ENCODE measurements at places on chromosomes 6 and 20. TPM values are rescaled to one million over a fixed set of nuclear protein-coding genes. Genes with fewer than 3 reads are reported as not detected.

Gene ISM1
- total RNA-seq = 1.7 TPM

Gene PARD6B
- total RNA-seq = 6.5 TPM

Gene USP49
- 1.5 TPM for total RNA-seq

Gene PNRC1
- total RNA-seq = 66.7 TPM

Gene BTN3A1
- 6.2 TPM for total RNA-seq

Gene LCA5
- 0.80 TPM for total RNA-seq

Gene HLA-E
- 190 TPM for total RNA-seq

Gene CST5
- not detected for total RNA-seq

Gene KCNK5
- 5.1 TPM for total RNA-seq

Gene MRPL18
- total RNA-seq = 53.9 TPM

Gene HMGCLL1
- not detected for total RNA-seq

Gene SNHG17
- total RNA-seq = 32.2 TPM

DNA sequence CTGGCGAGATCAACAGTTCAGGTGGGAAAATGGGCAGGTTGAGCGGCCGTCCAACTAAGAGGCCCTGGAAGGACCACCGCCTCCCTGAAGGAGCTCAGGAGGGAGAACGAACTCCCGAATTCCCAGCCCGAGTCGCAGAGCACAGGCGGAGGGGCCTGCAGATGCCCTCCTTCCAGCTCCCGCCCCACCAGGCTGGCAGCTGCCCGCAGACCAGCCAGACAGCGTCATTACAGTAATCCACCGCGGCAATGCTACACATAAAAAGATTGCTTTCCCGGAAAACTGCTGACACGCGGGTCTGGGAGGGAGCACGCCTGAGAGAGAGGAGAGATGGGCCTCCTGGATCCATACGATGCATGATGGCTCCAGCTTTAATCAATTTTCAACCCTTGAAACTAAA lies 30.5 kb upstream of the SLCO4A1 start:
- ATAC-seq = no peak

GRCh38 chr6:118611334-118611733 lies 40.1 kb downstream of the CEP85L start:
- ATAC-seq = no peak

DNA sequence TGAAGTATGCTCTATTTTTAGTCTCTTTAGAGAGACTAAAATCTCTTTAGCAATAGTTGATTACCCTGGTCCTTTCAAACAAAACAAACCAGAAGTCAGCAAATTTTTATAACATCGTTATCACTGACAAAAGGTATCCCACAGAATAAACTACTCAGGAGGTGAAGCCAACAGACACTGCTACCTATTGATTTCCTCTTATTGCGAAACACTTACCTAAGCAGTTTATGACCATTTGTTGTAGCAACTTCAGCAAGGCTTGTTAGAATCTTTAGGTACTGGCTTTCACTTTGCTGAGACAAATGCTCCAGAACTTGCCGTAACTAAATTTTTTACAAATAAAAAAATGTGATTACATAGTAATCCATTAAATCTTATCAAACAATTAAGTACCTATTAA lies 64.4 kb downstream of the HACE1 start:
- no peak for ATAC-seq

DNA sequence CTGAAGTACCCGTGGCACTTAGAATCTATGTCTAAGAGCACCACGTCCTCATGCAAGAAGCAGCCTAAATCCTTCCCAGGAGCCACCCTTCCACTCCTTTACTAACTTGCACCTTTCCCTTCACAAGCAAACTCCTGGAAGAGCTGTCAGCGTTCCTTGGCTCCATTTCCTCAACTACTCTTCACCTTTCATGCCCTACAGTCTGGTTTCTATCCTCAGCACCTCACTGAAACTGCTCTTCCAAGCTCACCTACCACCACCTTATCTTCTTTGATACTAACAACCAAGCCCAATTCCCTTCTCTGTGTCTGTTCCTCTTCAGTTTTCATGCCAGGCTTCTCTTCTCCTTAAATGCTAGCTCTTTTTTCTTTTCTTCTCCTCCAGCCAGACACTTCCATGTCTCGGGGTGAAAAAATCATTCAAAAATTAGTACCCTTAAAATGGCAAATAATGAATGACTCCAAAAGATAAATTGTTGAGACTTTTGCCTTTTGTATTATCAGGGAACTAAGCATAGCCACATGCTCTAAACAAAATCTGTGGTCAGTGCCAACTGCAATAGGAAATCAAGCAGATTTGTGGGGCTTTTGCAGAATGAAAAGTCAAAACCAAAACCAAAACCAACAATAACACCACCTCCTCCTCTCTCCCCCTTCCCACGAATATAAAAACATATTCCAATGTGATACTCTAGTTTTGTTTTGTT lies 149.6 kb upstream of the KCNK16 start:
- ATAC-seq = no peak

GRCh38 chr6:88913471-88913870 lies 49.9 kb downstream of the RNGTT start:
- ATAC-seq = no peak

DNA sequence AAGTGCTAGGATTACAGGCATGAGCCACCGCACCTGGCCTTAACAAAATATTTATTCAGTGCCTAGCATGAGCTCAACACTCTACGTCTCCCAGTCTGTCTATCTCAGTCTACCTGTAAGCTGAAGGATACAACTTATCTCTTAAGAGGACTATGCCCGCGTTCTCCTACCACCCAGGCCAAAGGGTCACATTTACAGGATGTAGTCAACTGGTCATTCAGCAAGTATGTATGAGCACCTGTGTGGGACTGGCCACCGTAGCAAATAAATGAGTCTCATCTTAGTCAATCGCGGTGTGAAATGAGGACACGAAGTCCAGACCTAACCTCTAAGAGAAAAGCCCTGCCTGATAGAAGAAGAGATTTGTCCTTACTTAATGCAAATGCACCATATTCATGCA lies 49.9 kb downstream of the MUC22 start:
- peak; percentile 4 for ATAC-seq

- no peak for ATAC-seq
These were observed 179.9 kb downstream of the ZDHHC14 start for GRCh38 chr6:157560691-157561413.

- ATAC-seq = no peak
These were observed 180.5 kb downstream of the JARID2 start for GRCh38 chr6:15426395-15426794.

DNA sequence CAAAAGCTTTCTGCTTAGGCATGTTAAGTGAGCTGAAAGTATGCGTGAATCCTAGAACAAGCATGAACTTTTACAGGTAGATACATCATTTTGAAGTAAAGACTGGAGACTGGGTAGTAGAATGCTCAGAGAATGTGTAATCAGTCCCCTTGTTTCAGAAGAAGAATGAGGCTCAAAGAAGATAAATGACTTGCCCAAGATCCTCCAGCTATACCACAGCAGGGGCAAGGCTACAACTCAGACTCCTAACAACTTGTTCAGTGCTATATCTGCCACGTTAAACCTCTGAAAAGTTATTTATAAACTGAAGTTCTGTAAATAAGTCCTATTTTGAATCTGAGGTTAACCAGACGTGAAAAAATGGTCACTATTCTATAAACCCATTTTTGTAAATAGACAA lies 2.9 kb downstream of the RIPOR2 start:
- no peak for ATAC-seq

DNA sequence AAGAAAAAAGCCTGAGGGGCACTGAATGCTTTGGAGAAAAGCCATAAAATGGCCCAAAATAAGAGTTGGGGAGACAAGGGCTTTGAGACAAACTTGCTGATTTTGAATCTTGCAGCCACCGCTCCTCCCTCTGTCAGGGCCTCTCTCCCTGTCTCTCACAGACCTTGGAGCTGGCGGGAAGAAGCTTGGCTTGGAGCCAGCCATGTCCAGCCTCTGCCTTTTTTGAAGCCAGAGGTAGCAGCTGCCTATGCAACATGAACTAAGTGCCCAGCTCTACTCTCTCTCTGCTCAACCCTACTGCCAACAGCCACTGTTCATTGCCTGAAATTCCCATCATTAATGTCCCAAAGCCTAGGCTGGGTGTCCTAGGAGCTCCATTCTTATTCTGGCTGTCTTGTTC lies 63.7 kb upstream of the CTNNBL1 start:
- no peak for ATAC-seq

GRCh38 chr20:45320948-45321595 lies 13.0 kb upstream of the MATN4 start:
- peak; percentile 24 for ATAC-seq

DNA sequence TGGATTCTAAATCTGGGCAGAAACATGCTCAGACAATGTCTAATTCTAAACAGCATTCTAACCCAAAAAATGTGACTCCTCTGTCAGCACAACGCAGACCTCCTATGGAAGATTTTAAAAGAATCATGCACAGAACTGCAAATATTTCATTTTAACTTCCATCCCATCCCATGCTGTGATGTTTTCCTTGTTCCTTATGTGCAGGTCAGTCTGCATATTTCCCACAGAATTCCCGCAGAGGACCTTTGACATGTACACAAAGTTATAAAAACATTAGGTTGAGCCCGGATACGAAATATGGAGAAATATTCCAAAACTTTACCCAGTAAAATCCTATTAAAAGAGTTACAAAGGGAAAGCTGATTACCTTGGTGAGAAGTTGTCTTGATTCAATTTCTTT lies 467.1 kb upstream of the EPHA7 start:
- no peak for ATAC-seq

- ATAC-seq = no peak
These were observed 27.1 kb upstream of the FABP7 start for GRCh38 chr6:122752459-122752858.

GRCh38 chr6:14125346-14125745 lies 7.8 kb downstream of the CD83 start:
- ATAC-seq = no peak

DNA sequence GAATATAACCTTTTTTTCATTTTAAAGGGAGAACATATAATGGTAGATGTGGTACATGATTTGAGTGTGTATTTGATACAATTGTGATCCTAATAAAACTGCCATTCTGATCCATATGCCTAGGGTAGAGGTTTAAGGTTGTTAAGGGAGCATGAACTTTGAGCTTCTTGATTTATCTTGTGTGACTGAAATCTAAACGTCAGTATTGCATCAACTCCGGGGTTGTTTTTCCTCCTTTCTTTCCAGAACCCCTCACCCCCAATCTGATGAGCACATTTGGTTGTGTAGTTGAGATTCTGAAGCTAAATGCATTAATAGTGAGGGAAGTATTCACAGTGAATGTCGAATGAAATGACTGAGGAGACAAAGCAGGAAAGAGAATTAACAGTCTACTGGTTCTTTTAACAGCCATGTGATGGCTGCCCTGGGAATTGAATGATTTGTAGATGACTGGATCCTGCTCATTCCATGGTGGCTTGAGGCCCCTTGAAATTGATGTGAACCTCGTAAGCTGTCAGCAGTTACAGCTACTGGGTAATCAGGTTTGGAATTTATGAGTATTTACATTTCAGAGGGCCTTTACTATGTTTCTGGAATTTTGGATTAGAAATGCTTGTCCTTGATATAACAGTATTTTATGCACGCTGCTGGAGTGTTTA lies 44.8 kb downstream of the FARS2 start:
- no peak for ATAC-seq

DNA sequence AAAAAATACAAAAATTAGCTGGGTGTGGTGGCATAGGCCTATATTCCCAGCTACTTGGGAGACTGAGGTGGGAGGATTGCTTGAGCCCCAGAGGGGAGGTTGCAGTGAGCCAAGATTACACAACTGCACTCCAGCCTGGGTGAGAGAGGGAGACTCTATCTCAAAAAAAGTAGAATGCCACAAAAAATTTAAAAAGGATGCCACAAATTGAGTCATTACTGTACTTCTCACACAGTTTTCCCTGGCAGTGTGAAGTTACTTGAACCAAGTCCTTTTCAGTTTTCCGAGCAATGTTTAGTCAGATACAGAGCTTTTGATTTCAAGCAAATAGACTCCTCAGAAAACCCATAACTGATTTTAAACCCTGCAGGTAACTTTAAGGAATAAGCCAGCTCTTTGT lies 53.3 kb downstream of the TNFRSF21 start:
- no peak for ATAC-seq

GRCh38 chr6:166903500-166903899 lies 52.9 kb downstream of the RNASET2 start:
- no peak for ATAC-seq

- ATAC-seq = no peak
These were observed 511.8 kb upstream of the ZNF337 start for GRCh38 chr20:26208296-26209091.

DNA sequence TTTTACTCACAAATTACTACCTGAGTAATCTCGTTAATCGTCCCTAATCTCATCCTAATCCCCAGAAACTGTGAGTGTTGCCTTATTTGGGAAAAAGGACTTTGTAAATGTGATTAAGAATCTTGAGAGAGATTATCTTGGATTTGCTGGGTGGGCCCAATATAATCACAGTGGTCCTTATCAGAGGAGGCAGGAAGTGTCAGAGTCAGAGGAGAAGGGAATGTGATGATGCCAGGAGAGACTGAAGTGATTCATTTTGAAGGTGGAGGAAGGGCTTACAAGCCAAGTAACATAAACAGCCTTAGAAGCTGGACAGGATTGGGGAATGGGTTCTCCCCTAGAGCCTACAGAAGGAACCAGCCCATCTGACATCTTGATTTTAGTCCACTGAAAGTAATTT lies 16.7 kb downstream of the RPP21 start:
- ATAC-seq = no peak

DNA sequence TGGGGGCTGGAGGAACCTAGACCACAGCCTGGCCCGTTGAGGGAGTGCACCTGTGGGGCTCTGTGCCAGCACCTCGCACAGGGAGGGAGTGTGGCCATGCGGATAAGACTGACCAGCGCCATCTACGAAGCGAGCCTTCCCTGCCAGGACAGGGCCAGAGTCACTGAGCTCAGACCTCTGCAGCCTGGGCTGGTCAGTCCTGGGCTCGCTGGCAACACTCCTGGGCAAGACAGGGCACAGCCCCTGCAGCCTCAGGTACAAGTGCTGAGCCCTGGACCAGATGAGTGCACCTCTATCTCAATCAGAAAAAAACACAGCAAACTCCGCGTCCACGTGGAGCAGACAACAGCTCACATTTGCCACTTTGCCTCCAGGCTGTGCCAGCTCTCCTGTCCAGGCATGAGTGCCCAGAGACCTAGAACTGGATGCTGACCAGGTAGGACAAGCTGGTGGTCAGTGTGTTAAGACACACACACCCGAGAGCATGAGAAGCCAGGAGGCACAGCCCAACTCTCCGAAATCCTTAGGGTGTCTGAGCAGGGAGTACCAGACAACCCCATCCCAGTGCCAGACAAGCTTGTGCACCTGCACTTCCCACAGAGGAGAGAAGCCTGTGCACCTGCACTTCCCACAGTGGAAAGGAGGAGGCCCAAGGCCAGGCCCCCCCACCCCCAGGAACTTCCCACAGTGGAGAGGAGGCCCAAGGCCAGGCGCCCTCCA lies 4.9 kb downstream of the ARFRP1 start:
- no peak for ATAC-seq

DNA sequence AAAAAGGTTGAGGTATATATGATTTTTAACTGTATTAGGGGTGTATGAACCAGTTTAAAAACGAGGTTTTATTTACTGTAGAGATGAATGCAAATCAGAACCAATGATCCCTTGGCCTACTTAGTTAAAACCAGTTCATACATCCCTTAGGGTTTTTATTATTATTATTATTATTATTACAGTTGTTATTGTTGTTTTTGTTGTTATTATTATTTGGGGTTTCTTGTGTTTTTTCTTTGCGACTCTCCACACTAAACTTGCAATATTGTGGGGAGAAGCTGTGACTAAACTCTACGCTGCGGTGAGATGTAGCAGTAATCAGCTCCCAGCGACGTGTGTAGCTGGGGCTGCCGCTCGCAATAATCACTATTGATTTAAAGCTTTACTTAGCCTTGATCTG lies 62.2 kb downstream of the SSR1 start:
- ATAC-seq = no peak

- ATAC-seq = no peak
These were observed 1.9 kb upstream of the IL22RA2 start for GRCh38 chr6:137175157-137175867.

- ATAC-seq = no peak
These were observed 52.2 kb downstream of the TGM2 start for GRCh38 chr20:38112930-38113294.

Data from esophagus mucosa (tissue), 1 donor.